ENCODE measurements at places on chromosomes 4 and X.

DNA sequence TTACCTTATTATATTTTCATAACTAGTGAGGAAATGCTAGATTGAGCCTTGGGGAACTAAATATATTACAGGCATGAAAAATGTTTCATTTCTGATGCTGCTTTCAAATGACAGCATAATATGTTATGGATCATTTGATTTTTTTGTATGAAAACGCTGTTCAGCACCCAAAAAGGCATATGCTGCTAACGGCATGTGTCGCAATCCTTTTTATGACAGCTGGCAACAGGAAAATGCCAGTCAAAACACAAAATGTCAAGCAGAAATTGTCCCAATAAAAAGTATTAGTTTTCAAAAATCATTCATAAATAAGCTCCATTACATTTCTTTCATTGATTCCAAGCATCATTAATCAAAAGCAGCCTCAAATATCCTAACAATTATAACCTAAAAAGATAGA lies 1244.5 kb downstream of the PCDH7 start:
- no peak for DNase-seq

- DNase-seq, result no peak
These were observed 58.3 kb upstream of the PLAC1 start for GRCh38 chrX:134716620-134717012.

- no peak for DNase-seq
These were observed 477 bp downstream of the KLHL13 start for GRCh38 chrX:118115953-118116712.

DNA sequence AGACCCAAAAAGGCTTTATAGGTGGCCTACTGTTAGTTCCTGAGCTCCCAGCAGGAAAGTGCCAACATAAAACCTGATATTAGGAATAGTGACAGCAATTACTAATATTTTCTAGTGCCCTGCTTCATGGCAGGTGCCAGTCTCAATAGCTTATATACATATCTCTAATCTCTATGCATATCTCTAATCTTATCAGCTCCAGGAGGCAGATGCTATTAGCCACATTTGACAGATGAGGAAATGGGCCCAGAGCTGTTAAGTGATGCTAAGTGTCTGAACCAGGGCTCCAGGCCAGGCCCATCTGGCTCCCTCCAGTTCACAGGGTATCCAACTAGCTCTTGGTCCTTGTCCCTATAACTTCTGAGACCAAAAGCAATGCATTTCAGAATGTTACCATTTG lies 142.5 kb downstream of the CHIC2 start:
- no peak for DNase-seq

- no peak for DNase-seq
These were observed 88.6 kb downstream of the SLC9A7 start for GRCh38 chrX:46670316-46670715.

DNA sequence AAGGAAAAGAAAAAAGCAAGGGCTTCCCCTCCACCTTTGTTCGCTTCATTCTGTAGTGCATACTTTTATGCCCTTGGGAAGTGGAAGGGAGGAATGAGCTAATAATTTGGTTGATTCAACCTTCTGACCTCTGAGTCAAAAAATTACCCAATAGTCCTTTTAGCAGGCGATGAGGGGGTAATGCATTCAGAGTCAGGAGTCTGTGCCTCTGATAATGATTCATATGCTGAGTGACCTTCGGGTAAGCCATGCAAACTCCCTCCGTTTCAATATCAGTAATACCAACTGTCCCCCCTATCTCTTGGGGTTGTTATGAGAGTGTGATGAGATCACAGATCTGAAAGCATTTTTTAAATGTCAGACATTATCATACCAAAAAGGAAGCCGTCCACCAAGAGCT lies 41.6 kb upstream of the ACSL4 start:
- DNase-seq, result no peak

DNA sequence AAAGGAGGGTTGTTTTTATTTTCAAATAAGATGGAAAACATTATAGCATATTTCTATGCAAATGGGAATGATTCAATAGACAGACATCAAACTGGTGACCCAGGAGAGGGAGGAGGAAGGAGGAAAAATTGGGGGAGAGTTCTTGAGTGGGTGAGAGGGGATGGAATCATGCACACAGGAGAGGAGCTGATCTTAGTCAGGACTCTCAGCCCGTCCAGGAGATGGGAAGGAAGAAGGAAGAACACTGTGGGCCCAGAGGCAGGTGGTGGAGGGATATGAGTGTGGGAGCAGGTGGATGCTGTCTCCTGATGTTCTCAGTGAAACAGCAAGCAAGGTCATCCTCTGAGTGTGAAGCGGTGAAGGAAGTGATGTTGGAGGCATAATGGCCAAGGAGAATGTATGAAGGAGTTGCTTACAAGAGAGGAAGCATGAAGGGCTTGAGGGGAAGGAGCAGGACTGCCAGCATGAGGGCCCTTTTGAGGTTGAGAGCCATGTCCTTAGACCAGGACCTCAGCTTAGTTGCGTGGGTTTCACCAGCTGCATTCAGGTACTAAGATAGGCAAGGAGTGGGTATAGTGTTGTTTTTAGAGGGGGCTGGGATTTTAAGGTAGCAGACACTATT lies 161.7 kb upstream of the NAP1L5 start:
- no peak for DNase-seq

DNA sequence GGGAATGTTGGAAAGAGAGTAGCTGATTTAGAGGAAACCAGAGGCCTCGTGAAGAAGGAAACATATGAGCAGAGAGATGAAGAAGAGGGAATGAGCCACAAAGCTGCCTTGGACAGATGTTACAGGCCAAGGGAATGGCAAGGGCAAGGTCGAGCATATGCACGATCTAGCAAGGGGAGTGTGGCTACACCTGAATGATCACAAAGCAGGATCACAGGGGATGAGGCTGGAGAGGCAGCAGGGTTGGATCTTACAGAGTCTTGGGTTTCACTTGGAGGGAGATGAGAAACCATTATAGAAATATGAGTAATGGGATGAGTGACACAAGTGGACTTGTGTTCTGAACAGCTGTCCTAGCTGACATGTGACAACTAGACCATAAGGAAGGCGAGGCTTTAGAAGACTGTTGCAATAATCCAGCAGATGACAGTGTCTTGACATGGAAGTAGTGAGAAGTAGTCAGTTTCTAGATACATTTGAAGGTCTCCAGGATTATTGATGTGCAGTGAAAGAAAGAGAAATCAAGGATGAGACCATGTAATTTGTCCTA lies 58.7 kb downstream of the RASGEF1B start:
- DNase-seq, result no peak

DNA sequence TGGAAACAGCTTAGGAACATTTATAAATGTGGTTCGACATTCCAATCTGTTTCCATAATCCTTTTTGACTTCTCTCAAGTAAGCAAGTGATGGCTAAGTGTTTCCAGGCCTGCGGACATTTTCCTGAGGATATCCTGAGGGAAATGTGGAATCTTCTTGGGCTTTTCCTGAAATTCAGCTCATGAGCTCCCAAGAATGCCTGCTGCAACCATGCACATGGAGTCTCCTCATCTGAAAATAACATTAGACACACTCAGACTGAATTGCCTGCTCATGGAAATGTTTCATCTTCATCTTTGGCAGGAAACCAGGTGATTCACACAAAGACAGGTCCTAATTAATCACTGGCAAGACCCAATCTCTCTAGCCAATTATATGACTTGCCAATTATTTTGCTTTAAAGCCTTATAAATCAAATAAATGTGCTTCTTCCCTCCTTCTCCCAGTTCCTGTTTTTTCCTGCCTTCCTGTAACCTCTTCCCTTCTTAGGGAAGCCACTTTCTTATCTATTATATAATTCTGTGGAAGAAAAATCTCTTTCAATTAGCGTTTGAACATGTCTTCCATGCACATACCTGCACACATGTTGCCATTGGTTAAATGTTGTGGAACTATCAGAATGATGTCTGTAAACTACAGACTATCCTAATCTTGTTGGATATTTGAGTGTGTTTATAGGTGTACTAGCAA lies 104.6 kb upstream of the MXRA5 start:
- no peak for DNase-seq
